ENCODE measurements at places on chromosomes 6 and 20.

GRCh38 chr6:155586090-155586489 is 130.5 kb upstream of the NOX3 start:
- no peak for DNase-seq

DNA sequence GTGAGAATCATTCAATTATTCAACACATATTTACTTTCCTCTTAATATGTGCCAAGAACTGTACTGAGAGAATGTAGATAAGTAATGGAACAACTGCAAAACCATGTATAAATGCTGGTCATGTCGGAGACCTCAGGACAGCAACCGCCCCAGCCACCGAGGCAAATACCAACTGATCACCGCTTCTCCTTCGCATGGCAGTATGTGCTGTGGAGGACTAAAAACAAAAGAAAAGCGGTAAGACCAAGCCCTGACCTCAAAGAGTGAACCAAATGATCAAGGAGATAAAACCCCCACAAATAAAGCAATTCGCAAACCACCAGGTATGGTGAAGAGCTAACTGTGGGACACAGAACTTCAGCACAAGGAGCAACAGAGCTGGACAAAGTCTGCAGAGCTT is 104.3 kb downstream of the TRERF1 start:
- DNase-seq, result no peak

- DNase-seq, result no peak
These were observed 174.6 kb downstream of the TRDN start for GRCh38 chr6:123462152-123462551.

- no peak for DNase-seq
These were observed 86.4 kb downstream of the CEBPB start for GRCh38 chr20:50277064-50277415.

DNA sequence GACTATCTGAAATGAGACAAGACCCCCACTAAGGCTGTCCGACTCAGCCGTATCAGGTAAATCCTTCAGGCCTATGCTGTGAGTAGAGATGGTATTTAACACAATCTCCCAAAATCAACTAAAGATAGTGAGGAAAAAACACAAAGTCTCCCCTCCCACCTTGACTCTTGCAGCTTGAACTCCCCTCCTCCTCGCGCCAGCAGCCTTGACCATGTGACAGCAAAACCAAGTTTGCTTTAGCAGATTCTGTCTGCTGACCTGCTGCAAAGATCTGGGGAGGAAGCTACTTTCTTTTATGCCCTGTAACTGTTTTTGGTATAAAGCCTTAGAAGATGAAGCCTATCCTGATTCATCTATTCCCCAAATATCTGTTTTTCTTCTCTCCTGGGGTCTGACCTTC is 509.5 kb downstream of the CDH26 start:
- no peak for DNase-seq

GRCh38 chr6:150894191-150894744 is 28.8 kb downstream of the MTHFD1L start:
- DNase-seq, result no peak

GRCh38 chr20:36390719-36391415 is 84.7 kb downstream of the DLGAP4 start:
- no peak for DNase-seq

- DNase-seq, result peak; percentile 96
These were observed 14.1 kb upstream of the CPNE5 start for GRCh38 chr6:36853325-36853724.

- no peak for DNase-seq
These were observed 23.3 kb downstream of the MAP7 start for GRCh38 chr6:136526937-136527336.

- DNase-seq, result no peak
These were observed 7.0 kb upstream of the CRISP2 start for GRCh38 chr6:49720372-49720771.

DNA sequence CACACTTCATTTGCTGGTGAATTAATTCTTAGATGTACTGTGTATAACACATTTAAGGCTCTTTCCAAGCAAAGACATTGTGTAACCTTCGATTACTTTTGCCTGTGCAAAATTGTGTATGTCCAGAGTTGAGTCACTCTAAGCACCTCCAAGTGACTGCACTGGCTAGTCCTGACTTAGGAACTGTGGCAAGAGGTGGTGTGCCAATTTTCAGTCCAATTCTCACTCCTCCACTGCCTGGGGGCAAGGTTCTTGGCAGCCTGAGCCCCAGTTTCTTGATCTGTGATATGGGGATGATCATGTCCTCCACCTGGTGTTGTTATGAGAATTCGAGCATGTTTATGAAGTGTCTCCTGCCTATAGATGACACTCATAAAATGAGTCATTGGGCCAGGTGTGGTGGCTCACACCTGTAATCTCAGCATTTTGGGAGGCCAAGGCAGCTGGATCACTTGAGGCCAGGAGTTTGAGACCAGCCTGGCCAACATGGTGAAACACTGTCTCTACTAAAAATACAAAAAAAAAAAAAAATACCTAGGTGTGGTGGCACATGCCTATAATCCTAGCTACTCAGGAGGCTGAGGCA is 105.3 kb upstream of the CDYL start:
- DNase-seq, result no peak

- no peak for DNase-seq
These were observed 76.1 kb downstream of the SULF2 start for GRCh38 chr20:47708953-47709833.

DNA sequence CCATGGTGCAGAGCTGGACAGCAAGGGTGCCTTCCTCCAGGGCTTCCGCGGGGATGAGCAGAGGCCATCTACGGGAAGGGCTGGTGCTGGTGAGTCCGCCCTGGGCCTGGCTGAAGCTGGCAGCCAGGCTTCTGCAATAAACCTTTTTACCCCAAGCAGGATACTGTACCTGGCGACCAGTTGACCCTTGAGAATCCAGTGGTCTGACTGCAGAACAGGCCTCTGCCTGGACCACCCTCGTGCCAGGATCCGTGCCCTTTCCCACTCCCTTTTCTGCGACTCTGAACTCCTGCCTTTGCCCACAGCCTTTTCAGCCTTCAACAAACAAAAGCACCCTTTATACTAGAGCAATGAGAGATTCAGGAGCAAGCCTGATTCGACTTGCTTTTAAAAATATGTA is 18.9 kb downstream of the CDH26 start:
- DNase-seq, result no peak

DNA sequence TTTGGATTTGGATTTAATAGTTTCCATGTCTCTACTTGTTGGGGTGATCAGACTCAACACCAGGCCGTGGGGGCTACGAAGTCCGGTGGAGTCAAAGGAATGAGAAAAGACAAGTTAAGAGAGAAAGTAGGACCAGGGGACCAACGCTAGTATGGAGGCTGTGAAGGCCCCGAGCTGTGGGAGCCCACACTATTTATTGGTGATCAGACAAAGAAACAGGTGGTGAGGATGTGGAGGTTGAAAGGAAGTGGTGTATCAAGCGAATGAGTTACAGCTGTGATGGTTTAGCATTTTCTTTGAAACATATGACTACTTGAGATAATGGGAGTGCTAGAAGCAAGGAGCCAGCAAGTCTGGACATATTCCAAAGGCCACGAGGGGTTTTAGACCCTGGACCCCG is 62.4 kb downstream of the AKAP7 start:
- no peak for DNase-seq

GRCh38 chr6:143549949-143550268 is 38.4 kb upstream of the FUCA2 start:
- no peak for DNase-seq

- DNase-seq, result no peak
These were observed 43.7 kb upstream of the TBC1D7 start for GRCh38 chr6:13372076-13372475.

DNA sequence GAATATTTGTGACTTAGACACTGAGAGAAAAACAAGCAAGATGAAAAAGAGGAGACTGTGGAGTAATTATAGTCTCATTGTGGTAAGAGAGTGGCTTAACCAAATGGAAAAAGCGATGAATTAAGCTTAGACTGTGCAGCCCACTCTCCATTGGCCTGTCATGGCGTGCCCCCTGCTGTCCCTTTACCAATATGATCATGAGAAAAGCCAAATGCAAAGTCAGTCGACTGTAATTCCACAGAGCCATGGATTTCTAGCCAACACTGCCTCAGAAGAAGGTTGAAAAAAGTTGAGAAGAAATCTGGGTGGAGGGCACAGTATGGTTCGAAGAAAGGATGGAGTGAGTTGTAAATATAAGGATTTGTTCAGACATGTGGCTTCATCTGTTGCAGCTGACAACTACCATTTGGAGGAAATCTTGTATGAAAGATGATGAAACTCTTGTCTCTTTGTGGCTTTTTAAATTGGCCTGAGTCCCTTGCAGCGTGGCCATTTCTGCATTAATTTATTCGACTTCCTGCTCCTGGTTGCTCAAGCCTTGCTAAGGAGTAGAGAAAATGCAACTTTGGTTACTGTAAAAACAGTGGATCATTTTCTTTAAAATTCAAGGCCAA is 251.4 kb downstream of the DOK5 start:
- DNase-seq, result no peak

- peak; percentile 98 for DNase-seq
These were observed 45.8 kb downstream of the TM9SF4 start for GRCh38 chr20:32155017-32155981.

GRCh38 chr6:167122827-167123657 is at the start of gene CCR6:
CCR6 (plus strand) TSS chr6:167123096; CDS start chr6:167136135, 13,039 bp downstream.
- DNase-seq, result no peak

GRCh38 chr6:110415086-110415916 is at the start of gene DDO:
DDO (minus strand) TSS chr6:110415575; CDS start chr6:110413462, 2,113 bp downstream.
- DNase-seq, result peak; percentile 77

DNA sequence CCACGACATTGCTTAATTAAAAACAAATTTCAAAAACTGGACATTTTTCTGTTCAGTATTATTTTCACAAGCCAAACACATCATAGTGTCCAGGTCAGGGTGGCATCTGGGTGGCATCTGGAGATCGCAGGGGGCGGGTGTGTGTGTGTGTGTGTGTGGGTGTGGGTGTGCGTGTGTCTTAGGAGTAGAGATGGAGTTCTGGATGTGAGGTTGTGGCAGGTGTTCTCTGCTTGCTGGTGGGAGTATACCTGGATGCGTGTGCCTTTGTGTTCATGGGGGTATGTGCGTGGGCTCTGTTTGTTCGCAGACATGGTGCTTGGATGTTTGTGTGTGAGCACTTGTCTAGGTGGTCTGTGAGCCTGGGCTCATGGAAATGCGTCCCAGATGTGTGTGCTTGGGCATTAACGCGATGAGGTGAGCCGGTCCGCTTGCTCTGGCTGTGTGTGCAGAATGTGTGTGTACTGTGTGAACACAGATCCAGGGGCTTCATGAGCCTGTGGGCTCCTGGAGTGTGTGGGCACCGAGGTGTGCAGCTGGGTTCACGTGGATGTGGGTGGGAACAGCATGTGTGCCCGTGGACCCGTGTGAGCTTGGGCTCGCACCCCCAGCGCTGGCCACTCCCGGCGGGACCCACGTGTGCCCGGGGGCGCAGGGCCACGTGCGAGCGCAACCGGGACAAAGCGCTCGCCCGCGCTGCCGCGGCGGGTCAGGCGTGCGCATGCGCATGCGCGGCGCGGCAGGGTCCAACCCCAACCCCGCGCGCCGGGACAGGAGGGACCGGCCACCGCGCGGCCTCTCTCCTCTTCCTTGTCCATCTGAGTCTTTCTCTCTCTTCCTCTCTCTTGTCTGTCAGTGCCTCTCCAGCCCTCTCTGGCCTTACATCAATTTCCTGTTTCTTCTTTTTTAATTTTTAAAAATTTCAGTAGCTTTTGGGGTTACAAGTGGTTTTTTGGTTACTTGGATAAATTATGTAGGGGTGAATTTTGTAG is 60.4 kb downstream of the SRC start:
- DNase-seq, result peak; percentile 64

DNA sequence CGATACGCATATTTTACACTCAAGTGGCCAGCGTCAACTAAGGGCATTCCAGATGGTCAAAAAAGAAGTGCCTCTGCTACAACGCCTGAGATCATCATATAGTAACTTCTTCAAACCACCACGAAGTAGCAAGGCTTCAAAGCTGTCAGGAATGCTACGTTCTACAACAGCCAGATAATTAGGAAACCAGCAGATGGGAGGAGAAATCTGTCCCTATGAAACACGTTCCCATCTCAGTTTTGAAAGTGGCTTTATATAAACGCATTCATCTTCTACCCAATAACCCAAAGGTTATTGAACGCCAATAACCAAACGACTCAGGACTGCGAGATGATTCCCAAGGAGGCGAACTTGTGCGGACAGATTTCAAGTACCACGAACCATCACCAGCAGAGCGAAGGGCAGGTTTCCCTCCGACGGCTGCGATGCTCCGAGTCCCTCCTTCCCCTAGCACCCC is 1.2 kb downstream of the ABHD12 start:
- DNase-seq, result peak; percentile 12

GRCh38 chr6:100430962-100431361 is 33.8 kb downstream of the SIM1 start:
- DNase-seq, result no peak

DNA sequence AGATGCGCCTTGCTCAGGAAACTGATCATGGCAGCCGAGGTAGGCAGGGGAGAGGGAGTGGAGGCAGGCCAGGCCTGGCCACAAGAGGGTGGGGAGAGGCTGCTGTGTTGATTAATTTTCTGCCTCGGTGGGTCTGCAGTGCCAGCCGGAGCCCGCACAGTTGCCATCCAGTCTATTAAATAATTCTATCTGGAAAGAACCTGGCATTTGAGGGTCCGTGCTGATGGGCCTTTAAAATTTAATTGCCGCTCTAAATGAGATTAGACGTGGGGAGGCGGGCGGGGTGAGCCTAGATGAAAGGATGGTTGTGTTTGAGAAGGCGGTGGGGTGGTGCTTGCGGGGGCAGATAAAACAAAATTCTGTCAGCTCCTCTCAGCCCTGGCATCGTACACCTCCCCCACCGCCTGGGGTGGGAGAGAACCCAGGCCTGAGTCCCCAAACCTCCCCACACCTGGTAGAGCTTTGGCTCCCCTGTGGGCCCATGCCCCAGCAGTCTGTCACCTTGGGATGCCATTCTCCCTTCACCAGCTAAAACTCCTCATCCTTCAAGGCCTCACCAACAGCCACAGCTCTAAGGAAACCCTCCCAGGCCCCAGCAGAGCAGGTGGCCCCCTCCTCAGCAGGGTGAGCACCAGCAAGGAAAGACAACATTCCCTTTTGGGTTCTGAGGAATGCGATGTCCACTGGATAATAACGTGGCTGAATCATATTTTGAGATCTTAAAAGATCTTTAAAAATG is 167.3 kb downstream of the GRM4 start:
- no peak for DNase-seq

GRCh38 chr6:160254467-160255312 is 3.9 kb downstream of the SLC22A2 start:
- DNase-seq, result no peak

GRCh38 chr6:105038259-105038658 is 81.4 kb downstream of the LIN28B start:
- DNase-seq, result no peak

GRCh38 chr20:20950620-20951019 is 155.5 kb downstream of the LINC00237 start:
- DNase-seq, result no peak

DNA sequence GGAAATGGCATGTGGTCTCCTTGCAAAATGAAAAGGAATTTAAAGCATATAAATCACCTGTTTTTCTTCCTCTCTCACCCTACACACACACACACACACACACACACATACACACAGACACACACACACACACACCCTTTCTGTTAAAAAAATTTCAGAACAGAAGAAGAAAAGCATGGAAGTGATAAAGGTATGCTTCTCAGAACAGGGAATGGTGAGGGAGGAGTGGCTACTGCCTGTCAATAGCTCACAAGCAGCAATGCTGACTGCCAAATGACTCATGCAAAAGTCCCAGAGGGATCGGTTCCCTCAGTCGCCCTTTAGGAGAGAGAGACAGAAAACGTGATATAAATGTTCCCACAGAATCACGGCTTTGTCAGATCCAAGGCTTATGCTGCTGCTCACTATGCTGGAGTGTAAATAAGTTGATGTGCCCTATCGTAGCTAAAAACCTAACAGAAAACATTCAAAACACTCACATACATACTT is 102.6 kb downstream of the IBTK start:
- no peak for DNase-seq
